ENCODE measurements at places on chromosomes 16 and 17. TPM values are rescaled to one million over a fixed set of nuclear protein-coding genes. Genes with fewer than 3 reads are reported as not detected.

GRCh38 chr16:56384074-56384721 is 41.1 kb downstream of the AMFR start:
- DNase-seq, result no peak

DNA sequence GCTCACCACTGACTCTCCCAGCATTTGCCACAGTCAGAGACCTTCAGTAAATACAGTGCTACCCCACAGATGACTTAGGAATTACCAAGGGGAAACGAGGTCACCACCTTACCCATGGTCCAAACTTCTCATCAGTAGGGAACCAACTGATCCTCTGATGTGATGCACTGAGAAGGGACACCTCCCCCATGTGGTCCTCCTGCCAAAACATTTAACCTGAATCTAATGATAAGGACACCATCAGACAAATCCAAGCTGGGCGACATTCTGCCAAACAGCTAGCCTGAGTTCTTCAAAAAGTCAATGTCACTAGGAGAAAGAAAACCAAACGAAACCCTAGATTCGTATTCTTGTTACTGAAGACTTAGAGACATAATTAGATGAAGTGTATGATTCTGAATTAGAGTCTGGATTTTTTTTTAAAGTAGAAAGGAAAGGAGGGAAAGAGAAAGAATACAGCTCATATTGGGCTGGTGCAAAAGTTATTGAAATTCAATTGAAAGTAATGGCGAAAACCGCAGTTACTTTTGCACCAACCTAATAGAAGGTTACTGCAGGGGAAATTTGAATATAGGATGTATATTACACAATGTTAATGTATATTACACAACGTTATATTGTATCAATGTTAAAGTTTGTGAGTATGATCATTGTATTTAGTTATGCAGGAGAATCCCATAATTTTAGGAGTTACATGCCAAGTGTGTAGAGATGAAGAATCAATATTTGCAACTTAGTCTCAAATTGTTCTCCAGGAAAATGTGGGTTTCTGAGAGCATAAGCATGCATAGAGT is 2.3 kb upstream of the CSNK2A2 start:
- no peak for DNase-seq

DNA sequence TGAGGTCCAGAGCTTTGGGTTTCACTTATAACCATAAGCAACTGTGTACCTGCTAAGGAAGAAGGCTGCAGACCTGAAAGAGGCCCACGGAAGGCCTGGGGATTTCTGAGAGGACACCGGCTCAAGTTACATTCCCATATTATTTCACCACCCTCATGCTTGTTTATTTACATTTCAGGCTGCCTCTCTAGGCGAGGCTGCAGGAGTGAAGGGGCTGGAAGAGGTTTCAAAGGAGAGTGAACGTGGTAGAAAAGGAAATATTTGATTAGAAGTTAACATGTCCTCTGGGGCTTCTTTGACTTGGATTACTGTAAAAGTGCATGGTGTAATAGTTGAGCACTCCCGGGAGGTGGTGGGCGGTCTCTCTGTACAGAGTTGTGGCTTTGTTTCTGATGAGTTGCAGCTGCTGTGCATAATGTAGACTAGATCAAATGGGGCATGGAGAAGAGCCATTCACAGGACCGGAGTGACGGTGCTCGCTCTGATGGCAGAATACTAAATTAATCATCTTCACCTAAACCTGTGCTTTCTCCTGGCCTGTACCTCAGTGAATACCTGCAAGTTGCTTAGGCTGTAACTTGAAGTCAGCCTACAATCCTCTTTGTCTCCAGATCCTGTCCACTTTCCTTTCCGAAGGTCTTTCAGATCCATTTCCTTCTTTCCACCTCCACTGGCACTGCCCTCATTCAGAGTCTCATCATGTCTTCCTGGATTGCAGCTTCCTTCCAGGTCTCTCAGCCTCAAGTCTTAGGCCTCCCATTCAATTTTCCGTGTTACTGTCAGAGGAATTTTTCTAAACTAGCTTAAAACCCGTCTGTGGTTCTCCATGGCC is 1.9 kb upstream of the CPD start:
- peak; percentile 70 for DNase-seq

GRCh38 chr17:4497101-4497824 is 1.4 kb upstream of the SPNS2 start:
- DNase-seq, result no peak

- no peak for DNase-seq
Observed at GRCh38 chr16:23282568-23282967, 19.5 kb upstream of the SCNN1B start.

DNA sequence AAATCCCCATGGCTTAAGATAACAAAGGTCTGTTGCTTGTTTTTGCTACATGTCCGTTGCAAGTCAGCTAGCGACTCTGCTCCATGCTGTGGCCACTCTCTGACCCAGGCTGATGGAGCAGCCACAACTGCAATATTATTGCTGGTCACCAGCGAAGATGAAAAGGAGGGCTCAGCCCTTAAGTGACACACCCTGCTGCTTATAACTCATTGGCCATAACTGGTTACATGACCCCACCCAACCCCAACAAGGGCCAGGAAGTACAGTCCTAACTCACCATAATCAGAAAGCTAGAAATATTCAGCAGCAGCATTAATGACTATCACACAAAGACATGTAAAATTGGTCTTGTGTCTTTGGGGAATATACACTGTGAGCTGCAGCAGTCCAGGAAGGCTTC is 224.3 kb downstream of the SOX9 start:
- DNase-seq, result no peak

DNA sequence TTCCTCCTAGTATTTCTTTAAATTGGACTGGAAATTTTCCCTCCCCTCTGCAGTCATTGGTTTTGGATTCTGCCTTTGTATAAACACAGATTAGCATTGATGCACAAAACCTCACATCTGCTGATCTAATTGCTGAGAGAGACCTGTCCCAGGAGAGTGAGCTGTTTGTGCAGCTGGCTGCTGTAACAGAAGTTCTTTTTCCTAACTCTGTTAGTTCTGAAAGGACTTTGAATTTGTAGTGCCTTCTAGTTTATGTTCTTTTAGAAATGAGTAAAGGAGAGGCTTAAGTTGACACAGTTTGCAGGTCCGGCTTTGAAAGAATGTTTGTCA is 45.2 kb upstream of the KPNB1 start:
- no peak for DNase-seq

DNA sequence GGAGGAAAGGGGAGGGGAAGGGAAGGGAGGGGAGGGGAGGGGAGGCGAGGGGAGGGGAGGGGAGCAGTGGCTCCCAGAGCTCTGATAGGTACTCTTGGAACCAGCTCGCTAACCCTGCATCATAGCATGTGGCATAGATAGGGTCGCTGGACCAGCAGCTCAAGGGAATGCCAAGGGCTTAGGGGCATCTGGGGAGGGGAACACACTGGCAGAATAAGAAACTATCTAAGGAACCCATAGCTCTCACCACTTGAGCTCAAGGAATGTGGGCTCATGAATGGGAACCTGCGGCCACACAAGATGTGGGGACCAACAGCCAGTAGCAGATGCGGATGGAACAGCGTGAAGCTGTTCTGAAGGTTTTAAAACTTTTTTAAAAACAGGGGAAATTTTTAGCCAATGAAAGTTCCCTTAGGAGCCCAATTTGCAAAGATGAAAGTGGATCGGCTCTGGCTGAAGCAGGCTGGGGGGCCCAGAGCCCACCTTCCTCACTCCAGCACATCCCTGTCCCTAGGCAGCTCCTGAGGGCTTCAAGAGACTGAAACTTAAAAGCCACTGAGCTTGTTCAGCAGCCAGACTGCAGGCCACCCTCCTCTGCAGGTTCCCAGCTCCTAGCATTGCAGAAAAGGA is 46.9 kb downstream of the PIMREG start:
- peak; percentile 32 for DNase-seq

DNA sequence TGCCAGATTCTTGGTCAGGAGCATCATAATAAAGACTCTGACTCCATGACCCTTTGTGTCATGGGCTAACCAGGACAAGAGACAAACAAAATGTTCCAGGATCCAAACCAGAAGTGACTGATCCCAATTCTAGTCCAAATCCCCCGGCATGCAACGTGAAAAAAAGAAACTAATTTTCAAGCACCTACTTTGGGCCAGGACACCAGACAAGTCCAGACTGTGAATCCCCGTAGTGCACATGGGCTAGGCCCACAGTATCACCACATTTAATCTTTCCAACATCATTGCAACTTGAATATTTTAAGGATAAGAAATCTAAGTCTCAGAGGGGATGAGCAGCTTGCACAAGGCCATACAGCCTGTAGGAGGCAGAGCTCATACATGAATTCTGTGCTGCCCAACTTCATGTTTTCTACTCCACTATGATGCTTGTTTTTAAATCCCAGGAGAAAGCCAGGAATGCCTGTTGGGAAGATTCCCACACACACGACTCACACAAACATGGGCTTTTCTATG is 365.7 kb downstream of the NPIPA8 start:
- DNase-seq, result no peak

- DNase-seq, result peak; percentile 84
Observed at GRCh38 chr16:526181-527014, 1.1 kb upstream of the CAPN15 start.

CPNE7 gene
- 4.8 TPM for total RNA-seq

PITPNC1 gene
- total RNA-seq, result 25.4 TPM

CRYBA1 gene
- total RNA-seq, result not detected

GUCY2D gene
- total RNA-seq, result 2.6 TPM

RNF157 gene
- total RNA-seq, result 3.8 TPM

Data from upper lobe of right lung (tissue), 1 donor.